ENCODE measurements at places on chromosomes 5 and 9.

- DNase-seq, result no peak
Observed at GRCh38 chr5:65766781-65767180, 44.8 kb downstream of the NLN start.

GRCh38 chr5:139341689-139342422 is at the start of gene PAIP2:
TSS of gene PAIP2 (plus strand) at chr5:139341854. CDS start at chr5:139363785, 21,931 bp downstream.
- DNase-seq, result peak; percentile 97

GRCh38 chr5:162870966-162871365 is 566.4 kb upstream of the CCNG1 start:
- DNase-seq, result no peak

- no peak for DNase-seq
Observed at GRCh38 chr9:93954434-93955061, 607 bp downstream of the BARX1 start.

GRCh38 chr5:131974016-131974415 is 28.6 kb upstream of the MEIKIN start:
- no peak for DNase-seq

DNA sequence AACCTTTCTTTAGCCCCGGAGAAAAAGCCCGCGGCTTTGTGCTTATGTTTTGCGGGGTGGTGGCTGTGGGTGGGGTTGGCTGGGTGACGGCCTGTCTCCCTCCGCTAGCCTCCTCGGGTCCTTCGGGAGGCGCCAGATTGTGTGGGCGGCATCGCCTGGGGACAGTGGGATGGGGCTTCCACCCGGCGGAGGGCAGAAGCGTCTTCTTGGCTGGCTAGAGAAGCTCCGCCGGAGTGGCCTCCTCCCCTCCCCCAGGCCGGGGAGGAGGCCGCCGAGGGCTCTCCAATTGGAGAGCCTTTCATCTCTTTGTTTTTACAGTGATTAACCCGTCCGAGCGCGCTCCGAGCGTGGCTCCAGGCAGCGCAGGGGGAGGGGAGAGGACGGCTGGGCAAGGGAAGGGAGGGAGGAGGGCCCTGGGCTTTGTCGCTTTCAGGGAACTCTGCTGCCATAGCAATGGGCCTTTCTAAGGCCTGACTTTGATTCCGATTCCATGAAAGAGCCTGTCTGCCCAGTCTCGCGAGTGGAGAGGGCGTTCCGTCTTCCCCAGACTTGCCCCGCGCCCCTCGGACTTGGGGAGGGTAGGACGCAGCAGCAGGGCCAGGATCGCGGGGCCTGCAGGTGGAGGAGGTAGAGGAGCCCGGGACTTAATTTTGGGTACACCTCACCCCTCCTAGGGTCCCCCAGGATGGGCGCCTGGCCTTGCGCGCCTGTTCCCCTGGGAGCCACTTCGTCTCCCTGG is 36.7 kb upstream of the TIFAB start:
- no peak for DNase-seq

- no peak for DNase-seq
Observed at GRCh38 chr9:136056546-136057235, 38.4 kb downstream of the NACC2 start.

GRCh38 chr5:88236866-88237642 is 31.6 kb downstream of the TMEM161B start:
- no peak for DNase-seq

DNA sequence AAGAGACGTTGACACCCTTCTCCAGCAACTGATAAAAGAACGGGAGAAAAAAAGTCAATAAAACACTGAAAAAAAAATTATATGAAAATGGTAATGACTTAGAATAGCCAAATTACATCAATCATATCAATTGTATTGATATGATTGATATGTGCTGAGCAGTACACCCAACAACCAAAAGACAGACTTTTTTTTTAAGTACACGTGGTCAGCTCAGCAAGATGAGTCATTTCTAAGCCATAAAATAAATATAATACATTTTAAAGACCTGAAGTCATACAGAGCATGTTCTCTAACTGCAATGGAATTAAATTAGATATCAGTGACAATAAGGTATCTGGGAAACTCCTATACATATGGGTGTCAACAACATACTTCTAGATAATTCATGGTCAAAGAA is 30.9 kb upstream of the OLFM1 start:
- DNase-seq, result no peak

DNA sequence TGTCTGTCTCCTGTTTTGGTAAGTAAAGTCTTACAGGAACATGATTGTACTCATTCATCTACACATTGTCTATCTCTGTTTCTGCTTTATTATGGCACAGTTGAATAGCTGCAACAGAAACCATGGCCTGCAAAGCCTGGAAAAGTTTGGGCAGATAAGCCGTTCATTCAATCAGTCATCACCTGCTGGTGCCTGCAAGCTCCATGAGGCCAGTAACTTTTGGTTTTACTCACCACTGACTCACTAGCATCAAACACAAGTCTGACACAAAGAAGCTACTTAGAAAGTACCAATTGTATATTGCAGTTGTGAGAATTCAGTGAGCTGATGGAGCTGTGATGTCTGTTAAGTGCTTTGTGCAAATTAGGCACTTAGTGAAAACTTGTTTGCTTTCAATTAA is 373.6 kb upstream of the SGCD start:
- DNase-seq, result no peak

- DNase-seq, result no peak
Observed at GRCh38 chr5:89827359-89827758, 582.2 kb downstream of the CETN3 start.

GRCh38 chr9:89576404-89576839 is 28.4 kb upstream of the GADD45G start:
- DNase-seq, result no peak

GRCh38 chr5:31770132-31770720 is 131.3 kb downstream of the PDZD2 start:
- no peak for DNase-seq

- DNase-seq, result no peak
Observed at GRCh38 chr5:135306557-135306956, 92.5 kb downstream of the MACROH2A1 start.

GRCh38 chr5:6633469-6634245 is 417 bp downstream of the SRD5A1 start:
- no peak for DNase-seq

DNA sequence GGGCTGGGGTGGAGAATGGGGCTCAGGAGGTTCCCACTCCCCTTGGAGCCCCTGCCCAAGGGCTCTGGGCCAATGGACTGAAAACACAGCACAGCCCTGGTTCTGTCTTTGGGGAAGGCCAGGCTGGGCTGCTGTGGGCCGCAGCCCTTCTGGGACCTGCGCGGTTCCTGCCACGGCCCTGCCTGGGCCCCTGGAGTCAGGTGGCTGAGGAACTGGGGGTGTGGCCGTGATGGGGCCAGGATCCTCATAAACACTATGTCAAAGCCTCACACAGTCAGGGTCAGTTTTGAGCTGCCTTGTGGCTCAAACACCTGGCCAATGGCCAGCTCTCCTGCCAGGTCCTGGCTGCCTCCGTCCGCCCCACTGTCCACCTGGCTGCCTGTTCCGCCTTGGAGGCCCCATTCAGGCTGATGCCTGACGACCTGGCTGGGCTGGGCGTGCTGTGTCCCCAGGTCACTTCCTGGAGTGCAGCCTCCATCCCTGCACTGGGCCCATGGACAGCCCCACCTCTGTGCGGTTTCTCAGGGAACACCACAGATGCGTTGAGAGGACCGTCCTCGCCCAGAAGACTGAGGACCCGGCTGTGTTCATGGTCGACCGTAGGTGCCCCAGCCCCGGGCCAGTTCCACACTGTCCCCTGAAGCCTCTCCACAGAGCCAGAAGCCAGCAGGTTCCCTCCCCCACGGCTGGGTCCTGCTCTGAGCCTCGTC is 27.5 kb downstream of the PAEP start:
- DNase-seq, result no peak

DNA sequence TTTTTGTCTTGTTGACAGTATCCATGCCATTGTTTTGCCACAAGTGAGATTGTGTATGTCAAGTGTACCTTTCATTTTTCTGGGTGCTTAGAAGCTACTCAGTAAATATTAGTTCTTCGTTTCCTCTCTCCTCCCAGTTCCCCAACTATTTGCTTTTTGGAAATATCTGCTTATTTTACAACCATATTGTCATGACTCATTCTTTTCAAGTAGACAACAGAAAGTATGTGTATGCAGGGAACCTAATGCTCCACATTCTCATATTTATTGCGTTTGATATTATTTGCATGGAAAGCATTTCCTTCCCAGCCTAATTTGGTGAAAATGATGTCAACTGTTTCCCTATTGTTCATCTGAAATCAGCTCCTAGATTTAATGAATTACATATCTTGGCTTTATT is 483.7 kb upstream of the RIOK2 start:
- DNase-seq, result no peak

GRCh38 chr9:130793589-130793988 is 41.5 kb upstream of the ABL1 start:
- no peak for DNase-seq

- DNase-seq, result no peak
Observed at GRCh38 chr5:143141652-143142051, 261.8 kb downstream of the NR3C1 start.

DNA sequence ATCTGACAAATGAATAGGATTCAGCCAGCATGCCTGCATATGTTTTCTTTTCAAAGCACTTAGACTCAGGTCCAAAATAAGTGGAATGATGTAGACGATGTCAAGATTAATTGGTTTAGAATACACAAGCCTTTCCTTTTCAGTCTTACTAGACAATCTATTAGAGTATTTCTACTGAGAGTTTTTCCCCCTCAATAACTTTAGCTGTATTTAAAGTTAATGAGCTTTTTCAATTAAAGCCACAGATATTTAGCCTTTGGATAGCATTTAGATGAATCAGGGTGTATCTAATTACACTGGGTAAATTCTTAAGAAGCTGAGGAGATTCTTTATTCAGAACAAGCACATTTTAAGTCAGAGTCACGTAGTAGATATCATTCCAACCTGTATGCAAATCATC is 198.7 kb upstream of the MPDZ start:
- DNase-seq, result no peak

DNA sequence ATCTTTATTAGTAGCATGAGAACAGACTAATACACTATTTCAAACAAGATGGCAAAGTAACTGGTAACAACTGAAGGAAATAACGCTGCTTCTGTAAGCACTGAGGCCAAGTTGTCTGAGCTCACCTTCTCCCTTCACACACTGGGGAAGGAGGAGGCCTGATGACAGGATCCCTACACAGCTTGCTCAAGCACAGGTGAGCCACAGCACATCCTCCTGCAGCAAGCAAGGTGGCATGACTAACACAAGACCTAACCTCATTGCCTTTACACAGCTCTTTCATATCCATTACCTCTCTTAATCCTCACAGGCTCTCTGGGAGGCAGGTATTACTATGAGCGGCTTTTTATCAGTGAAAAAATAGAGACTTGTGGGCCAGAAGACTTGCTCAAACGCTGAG is 83.3 kb downstream of the ARL15 start:
- no peak for DNase-seq

GRCh38 chr5:108801776-108802175 is 54.1 kb downstream of the FER start:
- no peak for DNase-seq

GRCh38 chr5:118561971-118562370 is 426.4 kb downstream of the DTWD2 start:
- DNase-seq, result no peak

- DNase-seq, result no peak
Observed at GRCh38 chr5:131854134-131854533, 57.3 kb upstream of the FNIP1 start.

GRCh38 chr5:7705261-7705660 is 145.7 kb downstream of the CFAP90 start:
- DNase-seq, result no peak

DNA sequence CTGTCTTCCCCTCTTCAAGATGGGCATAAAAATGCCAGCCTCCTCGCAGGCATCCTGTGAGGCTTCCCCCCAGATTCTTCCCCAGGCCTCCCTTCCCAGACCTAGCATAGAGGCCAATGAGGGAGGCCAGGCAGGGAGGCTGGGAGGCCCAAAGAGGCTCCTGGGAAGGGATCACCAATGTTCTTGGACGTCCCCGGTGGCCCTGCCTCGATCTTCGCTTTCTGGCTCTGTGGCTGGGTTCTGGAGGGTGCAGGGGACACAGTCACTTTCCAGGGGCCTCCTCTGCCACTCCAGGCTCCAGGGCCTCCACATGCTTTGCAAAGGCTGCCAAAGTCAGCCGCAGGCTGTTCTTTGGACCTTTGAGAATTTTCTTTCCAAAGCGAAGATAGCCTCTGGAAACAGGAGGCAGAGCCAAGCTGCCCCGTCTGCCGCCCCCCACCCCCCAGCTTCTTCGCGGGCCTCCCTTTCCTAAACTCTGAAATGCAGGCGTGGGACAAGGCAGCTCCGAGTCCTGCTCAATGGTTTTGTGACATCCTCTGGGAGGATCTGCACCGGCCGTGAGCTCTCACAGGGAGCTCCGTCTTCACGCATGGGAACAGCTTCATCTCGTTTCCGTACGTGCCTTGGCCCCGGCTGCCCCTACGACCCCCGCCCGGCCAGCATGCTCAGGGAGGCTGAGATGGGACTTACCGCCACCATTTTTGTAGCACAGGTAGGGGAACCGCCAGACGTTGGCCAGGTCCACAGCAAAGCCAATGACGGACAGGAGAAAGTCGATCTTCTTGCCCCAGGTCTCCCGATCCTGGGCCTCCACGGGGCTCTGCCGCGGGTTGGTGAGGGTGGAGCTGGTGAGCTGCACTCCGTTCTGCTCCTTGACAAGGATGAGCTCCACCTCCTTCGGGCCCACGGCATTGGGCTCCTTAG is 2.8 kb downstream of the SLC6A3 start:
- no peak for DNase-seq

All from activated naive CD4-positive, alpha-beta T cell treated with Interleukin-2 at 50 U/mL for 16 hours (primary cell).